T47D (cell line): ENCODE measurements at places on chromosomes 7 and 10.

DNA sequence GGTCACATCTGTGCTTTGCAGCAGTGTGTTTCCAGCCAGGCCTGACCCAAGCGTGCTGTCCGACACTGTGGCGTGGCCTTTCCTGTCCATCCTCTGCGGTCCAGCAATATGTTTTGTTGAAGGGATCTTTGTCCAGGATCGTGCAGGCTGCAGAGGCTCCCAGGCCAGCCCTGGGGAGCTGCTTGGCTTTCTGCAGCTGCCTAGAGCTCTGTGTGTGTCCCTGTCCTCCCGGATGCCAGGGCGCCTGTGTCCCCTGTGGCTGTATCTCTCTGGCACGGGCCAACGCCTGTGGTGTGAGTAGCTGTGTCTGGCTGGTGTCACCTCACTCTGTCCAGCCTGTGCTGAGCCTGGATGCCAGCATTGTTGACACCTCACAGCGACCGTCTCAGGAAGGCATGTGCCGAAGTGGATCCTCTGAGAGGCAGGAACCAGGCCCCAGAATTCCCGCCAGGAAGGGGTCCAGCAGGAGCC, 94.5 kb downstream of the INPP5A start:
- no peak for DNase-seq

GRCh38 chr7:101241443-101242349, 3.2 kb downstream of the FIS1 start:
- no peak for DNase-seq

GRCh38 chr7:1314908-1315450, 82.3 kb downstream of the UNCX start:
- no peak for DNase-seq

- no peak for DNase-seq
Observed at GRCh38 chr7:91397096-91397495, 132.9 kb downstream of the FZD1 start.

GRCh38 chr7:55512635-55513191, 59.6 kb downstream of the VOPP1 start:
- DNase-seq: no peak
